ENCODE measurements at places on chromosomes 6 and 20.

DNA sequence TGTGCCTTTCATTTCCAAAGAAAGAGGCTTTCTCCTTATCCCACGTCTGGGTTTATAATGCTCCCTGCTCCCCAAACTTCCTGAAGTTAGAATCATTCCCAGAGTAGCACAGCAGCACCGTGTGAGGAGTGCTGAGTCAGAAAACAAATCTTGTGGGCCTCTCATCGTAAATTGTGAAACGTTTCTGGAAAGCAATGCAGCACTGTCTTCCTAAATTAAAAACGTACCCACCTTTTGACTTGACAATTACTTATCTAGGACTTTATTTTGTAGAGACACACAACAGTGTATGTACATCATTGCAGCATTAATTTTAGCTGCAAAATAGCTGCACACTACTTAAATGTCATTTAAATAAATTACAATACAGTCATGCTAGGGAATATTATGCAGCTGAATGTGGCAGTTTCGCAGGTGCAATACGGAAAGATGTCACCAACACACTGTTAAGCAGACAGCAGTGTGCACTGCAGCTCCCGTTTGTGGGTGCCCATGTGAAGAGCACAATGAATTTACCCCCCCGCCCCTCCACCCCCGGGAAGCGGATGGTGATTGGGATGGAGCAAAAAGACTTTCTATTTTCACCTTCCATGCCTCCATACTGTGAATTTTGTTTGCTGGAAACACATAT is 30.8 kb downstream of the RRBP1 start:
- DNase-seq: no peak

DNA sequence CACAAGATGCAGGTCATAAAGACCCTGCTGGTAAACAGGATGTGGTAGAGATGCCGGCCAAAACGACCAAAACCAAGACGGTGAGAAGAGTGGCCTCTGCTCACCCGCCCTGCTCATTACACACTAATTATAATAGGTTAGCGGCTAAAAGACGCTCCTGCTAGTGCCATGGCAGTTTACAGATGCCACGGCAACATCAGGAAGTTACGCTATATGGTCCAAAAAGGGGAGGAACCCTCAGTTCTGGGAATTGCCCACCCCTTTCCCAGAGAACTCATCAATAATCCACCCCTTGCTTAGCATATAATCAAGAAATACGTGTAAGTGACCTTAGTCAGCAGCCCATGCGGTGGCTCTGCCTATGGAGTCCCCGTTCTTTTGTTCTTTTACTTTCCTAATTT is 17.6 kb downstream of the BHLHE23 start:
- DNase-seq: no peak

DNA sequence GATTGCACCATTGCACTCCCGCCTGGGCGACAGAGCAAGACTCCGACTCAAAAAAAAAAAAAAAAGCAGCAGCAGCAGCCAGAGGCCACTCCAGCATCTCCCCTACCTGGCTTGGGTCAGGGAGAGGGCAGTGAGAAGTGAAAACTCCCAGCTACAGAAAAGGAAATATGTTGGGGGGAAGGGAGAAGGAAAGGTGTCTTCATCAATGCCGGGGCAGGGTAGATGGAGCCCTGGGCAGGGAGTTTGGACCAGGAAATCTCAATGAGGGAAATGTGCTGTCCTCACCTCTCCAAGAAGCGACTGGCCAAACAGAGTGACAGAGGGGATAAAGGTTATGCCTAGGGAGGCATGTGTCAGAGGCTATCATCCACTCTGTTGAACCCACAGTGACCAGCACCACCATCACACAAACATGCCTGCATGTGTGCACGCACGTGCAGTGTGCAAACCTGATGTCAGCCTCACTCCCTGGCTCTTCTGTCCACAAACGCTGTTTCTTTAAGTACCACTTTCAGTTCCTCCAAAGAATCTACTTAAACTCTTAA is 887 bp upstream of the AIF1 start:
- DNase-seq: no peak

- no peak for DNase-seq
Measured at GRCh38 chr6:223136-223535, 69.2 kb upstream of the DUSP22 start.

DNA sequence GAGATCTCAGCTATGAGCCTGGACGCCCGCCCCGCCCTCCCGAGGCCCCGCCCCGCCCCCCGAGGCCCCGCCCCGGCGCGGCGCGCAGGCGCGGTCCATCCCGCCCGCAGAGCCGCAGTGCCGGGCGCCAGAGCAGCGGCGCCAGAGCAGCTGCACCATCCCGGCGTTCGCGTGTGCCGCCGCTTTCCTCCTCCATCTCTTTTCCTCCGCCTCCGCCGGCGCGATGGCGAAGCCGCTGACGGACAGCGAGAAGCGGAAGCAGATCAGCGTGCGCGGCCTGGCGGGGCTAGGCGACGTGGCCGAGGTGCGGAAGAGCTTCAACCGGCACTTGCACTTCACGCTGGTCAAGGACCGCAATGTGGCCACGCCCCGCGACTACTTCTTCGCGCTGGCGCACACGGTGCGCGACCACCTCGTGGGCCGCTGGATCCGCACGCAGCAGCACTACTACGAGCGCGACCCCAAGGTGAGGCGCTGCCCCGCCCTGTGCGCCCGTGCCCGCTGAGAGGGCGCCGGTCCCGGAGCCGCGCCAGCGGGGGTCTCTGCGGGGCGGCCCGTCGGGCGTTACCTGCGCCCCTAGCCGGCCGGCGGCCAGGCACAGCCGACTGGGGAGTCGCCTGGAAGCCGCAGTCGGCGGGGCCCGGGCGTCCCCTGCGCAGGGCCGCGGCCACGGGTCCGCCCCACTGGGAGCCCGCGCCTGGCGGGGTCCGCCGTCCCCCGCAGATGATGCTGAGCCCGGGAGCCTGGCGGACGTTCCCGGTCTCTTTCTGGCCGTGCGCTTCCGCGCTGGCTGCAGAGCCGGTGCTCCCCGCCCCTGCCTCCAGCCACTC is at the start of gene PYGB:
Gene PYGB, plus strand, starts transcription at position 130 of the 830 bp plus-strand sequence. Its CDS starts 94 bp downstream, at position 224.
- DNase-seq: peak; percentile 59

DNA sequence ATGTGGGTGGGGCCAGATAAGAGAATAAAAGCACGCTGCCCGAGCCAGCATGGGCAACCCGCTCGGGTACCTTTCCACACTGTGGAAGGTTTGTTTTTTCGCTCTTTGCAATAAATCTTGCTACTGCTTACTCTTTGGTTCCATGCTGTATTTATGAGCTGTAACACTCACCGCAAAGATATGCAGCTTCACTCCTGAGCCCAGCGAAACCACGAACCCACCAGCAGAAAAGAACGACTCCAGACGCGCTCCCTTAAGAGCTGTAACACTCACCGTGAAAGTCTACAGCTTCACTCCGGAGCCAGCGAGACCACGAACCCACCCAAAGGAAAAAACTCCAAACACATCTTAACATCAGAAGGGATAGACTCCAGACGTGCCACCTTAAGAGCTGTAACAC is 76.7 kb downstream of the TFAP2A start:
- no peak for DNase-seq

GRCh38 chr6:40427196-40427595 is 160.0 kb downstream of the LRFN2 start:
- no peak for DNase-seq

- DNase-seq: no peak
Measured at GRCh38 chr20:3283222-3283820, 44.3 kb upstream of the SLC4A11 start.

- no peak for DNase-seq
Measured at GRCh38 chr6:43465948-43466347, 10.6 kb upstream of the DLK2 start.

GRCh38 chr6:139433631-139434419 is 59.4 kb upstream of the CITED2 start:
- no peak for DNase-seq

- DNase-seq: no peak
Measured at GRCh38 chr20:20448881-20449280, 81.0 kb downstream of the INSM1 start.

DNA sequence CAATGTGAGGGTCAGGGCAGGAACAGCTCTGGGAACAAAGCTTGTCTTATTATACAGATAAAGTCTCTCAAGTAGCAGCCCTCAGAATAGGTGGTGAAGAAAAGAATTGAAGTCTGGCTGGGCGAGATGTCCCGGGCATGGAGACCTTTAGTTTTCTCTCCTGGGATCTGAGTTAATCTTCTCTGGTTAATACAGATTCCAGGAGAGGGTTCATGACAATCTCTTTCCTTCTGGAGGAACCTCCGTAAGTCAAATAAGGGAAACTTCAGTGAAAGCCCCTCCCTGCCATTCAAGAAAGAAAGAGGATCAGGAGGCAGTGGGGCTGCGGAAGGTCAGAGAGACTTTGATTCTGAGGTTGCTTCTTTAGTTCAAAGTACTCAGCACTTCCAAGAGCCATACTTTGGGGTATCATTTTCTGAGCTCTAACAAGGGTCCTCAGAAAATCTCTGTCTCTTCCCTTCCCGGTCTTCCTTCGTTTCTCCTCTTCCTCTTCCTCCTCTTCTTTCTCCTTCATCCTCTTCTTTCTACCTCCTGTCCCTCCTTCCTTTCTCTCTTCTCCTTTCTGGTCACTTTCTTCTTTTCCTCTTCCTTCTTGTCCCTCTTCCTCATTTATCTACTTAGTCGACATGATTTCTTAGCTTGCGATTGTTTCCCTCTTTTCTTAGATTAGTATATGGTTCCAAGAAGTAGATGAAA is 4.6 kb upstream of the ZNF184 start:
- no peak for DNase-seq

GRCh38 chr6:46491628-46492547 is 639 bp upstream of the RCAN2 start:
- no peak for DNase-seq

- DNase-seq: no peak
Measured at GRCh38 chr6:119584088-119584487, 234.5 kb upstream of the MAN1A1 start.

DNA sequence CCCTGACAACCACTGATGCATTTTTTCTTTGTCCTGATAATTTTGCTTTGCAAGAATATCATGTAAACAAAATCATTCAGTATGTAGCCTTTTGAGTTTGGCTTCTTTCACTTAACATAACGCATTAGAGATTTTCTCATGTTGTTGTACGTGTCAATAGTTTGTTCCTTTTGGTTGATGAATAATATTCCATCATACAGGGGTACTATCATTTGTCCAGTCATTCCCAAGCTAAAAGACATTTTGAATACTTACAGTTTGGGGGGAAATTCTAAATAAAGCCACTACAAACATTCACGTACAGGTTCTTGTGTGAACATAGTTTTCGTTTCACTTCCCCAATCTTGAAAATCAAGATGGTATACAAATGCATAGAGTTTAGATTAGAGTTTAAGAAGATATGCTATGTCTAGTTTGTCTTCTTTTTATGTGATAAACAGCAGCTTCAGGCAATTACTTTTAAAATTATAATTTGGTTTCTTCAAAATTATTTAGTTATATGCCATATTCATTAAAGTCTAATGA is 5.2 kb downstream of the HAO1 start:
- no peak for DNase-seq

GRCh38 chr6:138007014-138007472 is 100.2 kb downstream of the PERP start:
- no peak for DNase-seq

- peak; percentile 18 for DNase-seq
Measured at GRCh38 chr20:5835321-5835821, 85.2 kb downstream of the SHLD1 start.
